Stimulated activated CD8-positive, alpha-beta memory T cell treated with anti-CD3 and anti-CD28 coated beads, Interleukin-7, amount 100 ng/mL, for 48 hours (primary cell): ENCODE measurements at places on chromosomes 11 and 22.

DNA sequence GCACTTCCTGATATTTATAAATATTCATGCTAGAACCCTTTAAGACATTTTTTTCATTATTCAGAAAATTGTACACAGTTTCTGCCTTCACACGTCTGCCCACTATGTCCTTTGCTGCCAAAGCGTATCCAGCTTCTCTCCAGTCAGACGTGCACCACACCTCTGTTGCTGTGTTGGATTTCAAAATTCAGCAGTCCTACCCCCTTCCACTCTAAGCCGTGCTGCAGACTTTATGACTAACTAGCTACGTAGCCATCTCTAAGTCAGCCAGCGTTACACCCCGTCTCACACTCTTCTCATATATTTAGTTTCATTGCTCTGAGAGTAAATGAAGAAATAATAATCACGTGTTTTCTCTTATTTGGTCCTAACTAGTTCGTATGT lies 28.2 kb upstream of the OPCML start:
- DNase-seq = no peak

- no peak for DNase-seq
Observed at GRCh38 chr11:122922893-122923292, 40.3 kb downstream of the JHY start.

GRCh38 chr11:123905826-123906225 lies 3.9 kb downstream of the OR8D4 start:
- DNase-seq = no peak

DNA sequence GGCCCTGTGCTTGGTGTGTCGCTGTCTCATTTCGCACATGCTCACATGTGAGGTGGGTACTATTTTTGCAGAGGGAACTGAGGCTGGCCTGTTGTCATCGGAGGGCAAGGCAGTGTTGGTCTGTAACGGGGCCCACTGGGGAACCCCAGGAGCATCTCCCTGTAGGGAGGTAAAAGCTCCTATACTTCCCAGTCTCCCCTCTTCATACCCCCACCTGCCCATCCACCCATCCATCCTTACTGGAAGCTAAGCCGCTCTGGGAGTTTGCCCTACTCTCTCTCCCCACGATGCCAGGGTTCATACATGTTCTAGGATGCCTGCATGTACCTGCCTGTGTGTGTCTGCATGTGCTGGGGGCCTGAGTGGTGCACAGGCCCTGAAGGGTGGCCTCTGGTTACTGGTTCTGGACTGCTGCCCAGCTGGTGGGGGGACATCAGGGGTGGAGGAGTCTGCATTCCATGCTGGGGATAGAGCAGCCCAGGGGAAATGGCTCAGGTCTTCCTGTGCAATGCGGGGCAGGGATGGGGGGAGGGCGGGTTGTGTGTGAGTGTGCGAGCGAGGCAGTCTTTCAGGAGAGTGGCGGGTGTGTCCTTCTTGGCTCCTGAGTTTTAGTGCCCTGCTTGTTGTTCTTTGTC lies 77.7 kb downstream of the PKNOX2 start:
- no peak for DNase-seq

- no peak for DNase-seq
Observed at GRCh38 chr11:84425673-84426072, 1139.5 kb upstream of the CCDC90B start.

GRCh38 chr11:77497368-77497767 lies 23.5 kb upstream of the PAK1 start:
- DNase-seq = no peak

DNA sequence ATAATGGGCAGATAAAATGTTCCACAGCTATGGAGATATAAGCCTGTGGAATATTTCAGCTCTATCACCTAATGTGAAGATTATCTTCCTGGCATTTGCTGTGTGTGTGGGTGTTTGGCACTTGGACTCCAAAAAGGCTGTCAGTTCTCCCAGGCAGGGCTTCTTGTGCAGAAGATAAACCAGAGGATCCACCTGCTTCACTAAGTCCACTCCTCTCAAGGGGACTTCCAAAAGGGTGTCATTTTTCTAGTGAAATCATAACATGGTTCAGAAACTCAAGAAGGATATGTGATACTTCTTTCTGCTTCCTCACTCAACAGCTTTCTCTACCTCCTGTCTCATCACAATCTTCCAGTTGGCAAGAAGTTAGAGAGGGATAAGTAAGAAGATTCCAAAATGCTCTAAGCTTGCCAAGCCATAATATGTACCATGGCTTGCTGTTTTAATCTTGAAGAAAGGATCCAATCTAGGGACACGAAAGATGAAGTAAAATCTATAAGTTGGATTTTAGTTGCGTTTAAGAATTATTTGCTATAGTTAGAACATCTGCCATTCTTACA lies 206.2 kb upstream of the MTMR2 start:
- DNase-seq = no peak

DNA sequence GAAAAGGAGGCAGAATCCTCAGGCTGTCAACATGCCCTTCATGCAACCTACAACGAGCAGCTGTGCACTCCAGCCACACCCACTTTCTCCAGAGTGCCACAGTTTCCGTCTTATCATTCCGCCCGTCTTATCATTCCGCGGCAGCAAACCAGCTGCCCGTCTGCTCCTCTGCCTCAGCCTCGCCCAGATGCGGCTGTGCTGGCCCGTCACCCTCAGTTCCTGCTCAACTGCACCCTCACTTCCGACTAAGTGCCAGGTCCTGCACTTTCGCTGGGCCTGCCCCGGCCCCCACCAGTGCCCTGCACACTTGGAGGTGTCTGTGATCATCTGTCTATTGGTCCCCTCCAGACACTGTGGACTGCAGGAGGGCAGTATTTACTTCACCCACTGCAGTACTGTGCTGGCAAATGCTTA lies 43.7 kb downstream of the MICAL3 start:
- no peak for DNase-seq

- no peak for DNase-seq
Observed at GRCh38 chr11:120392314-120392713, 56.1 kb downstream of the ARHGEF12 start.

GRCh38 chr22:25490896-25491295 lies 73.6 kb upstream of the GRK3 start:
- no peak for DNase-seq

DNA sequence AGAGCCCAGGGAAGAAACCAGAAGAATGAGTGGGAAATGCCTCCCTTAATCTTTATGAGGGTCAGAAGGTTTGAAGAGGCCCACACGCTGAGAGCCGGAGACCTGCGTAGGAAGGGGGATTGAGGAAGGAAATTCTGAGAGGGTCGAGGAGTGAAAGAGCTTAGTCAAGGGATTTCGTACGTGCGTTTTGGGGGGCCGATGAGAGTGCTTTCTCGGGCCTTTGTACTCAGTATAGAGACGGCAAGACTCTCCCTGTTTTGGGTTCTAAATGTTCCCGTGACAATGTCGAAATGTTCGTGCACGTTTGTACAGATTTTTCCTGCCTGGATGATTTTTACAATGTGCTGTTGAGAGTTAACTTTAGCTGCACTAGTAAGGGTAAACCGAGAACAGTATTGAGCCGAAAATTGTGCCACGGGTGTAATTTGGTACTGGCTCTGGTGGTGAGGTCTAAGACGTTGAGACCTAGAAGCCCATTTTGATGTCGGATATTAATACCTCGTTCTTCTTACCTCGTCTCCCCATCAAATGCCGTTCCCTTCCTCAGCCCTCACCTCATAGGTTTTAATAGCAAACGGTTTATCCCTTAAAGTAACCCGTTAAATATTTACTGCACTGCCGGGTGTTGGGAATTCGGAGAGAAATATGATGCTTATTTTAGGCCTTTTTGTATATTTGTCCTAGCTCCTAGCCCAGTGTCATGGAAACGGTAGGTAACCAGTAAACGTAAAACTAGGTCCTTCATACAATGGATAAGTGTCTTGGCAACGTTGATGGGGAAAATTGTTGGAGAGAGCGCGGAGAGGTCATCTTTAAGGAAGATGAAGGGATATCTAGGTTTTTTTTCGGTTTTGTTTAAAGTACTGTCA lies 734 bp downstream of the C11orf58 start:
- peak; percentile 10 for DNase-seq

DNA sequence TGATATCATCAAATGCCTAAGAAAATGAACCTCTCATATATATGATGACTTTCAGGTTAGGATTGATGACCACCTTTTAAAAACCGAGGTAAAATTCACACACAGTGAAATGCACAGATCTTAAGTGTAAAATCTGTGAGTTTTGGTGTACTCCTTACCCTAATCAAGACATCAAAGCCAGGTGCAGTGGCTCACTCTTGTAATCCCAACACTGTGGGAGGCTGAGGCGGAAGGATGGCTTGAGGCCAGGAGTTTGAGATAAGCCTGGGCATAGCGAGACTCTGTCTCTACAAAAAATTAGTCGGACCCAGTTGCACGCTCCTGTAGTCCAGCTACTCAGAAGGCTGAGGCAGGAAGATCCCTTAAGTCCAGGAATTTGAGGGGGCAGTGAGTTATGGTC lies 140.4 kb downstream of the UVRAG start:
- no peak for DNase-seq

DNA sequence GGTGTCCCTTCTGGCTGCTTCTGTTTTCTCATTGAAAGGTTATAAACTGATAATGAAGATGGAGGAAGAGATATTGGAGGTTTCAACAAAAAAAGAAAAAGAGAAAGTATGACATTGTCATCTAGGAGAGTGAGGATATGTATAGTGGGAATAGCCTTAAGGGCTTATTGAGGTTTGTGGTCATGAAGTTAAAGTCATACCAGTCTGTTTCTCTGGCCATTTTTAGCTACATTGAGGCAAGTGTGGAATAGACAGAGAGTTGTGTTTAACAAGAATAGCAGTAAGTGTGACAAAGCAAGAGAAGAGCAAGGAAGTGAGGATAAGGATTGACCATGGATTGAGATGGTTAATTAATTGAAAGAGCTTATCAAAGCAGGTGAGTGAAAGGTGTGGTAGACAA lies 110.4 kb downstream of the ELP4 start:
- DNase-seq = no peak

GRCh38 chr11:61880031-61880430 lies 11.3 kb downstream of the FADS3 start:
- DNase-seq = no peak

DNA sequence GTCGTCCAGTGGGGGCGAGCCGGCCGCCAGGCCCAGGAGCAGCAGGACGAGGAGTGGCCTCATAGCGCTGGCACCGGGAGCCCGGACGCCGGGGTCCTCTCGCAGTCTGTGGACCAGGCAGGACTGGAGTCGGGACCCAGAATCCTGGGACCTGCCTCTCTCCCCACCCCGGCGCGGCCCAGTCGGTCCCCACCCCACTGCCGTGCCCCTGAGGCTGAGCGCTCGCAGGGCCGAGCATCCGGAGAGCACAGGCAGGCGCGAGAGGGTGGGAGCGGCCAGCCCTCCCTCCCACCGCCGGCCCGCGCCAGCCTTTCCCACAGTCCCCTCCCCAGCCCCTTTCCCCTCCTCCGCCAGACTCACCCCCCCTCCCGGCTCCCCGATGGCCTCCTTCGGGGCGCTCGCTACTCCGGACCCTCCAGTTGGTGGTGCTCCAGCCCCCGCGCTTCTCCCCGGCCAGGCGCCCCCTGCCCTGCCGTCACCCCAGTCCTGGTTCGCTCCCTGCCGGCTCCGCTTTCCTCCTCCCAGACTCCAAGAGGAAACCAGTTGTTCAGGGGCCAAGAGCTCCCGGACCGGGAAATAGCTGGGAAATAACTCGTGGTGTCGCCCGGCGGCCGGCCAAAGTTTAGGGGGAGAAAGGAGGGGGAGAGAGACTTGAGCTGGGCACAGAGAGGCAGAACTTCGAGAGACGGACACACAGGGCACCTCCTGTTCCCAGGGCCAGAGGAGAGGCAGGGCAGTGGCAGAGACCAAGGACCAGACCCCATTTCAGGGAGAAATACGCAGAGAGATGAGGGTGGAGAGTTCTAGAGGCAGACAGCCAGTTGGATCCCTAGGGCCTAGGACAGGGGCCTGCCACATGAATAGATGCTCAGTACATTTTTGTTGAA lies at the start of gene C1QTNF5:
TSS of gene C1QTNF5 (minus strand) at position 549 of the 887 bp plus-strand sequence. CDS start at position 63, 486 bp downstream.
- no peak for DNase-seq

DNA sequence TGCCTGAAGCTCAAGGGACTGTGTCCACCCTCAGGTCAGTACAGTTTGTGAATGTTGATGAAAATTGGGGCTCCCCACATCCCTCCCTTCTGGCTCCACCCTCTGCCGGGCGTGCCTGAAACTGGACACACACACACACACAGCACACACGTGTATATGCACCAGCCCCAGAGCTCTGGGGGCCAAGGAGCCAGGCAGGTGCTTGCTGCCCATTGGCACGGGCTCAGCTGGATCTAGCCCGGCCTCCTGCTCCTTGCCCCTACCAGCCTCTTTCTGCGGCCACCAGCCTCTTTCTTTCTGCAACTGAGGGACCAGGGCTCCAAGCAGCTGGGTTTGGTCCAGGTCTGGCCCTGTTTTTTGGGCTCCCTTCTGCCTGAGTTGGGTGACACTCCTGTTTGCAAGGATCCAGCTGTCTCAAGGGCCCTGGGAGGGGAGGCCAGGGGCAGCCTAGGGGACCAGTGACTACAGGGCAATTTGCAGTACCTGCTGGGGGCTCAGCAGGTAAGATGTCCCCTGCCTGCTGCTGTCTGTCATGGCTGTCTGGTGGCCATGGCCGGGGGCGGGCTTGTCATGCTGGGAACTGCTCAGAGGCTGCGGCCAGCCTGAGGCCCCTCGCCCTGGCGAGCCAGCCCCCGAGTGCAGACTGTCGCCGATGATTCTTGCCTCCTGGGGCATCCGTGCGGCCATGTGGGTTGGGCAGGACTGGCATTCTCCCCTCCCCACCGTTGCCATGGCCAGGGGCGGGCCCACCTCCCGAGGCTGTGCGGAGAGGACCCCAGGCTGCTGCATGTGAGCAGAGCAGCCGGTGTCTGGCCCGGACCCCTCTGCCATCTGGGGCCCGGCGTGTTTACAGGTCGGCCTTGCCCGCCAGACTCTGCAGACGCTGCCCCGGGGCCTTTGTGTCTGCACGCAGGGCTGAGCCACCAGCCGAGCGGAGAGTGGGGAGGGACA lies 51.5 kb upstream of the PPARA start:
- DNase-seq = no peak

DNA sequence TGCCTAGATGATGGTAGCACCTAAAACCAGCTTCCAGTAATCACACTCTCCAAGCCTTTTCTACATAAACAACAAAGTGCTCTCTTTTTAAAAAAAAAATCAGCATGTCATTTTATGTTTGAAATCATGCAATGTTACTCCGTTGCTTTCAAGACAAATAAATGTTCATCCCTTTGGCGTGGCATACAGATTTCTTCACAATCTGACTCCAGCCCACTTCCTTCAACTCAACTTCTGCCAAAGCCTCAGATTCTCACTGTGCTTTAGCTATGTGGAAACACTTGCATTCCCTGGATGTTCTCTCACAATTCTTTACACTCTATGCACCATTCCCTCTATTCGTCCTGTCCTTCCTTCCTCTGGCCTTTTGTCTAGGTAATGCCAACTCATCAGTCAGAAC lies 206.3 kb upstream of the BLID start:
- DNase-seq = no peak

GRCh38 chr11:111785886-111786412 lies 19.8 kb upstream of the PPP2R1B start:
- DNase-seq = no peak
